Breast epithelium (tissue), 4 donors: ENCODE measurements at places on chromosomes 7 and 10. TPM values are rescaled to one million over a fixed set of nuclear protein-coding genes. Genes with fewer than 3 reads are reported as not detected.
A peak's percentile ranks its signal among the peaks of the same experiment; 100 is the strongest.

Gene NPY4R2
- total RNA-seq = not detected

Gene TMEM176A
- 28.3 TPM for total RNA-seq

Gene CABCOCO1
- total RNA-seq = 1.2 TPM

Gene PON3
- 5.9 TPM for total RNA-seq

Gene VSTM4
- 9.5 TPM for total RNA-seq

Gene NKX6-2
- not detected for total RNA-seq

DNA sequence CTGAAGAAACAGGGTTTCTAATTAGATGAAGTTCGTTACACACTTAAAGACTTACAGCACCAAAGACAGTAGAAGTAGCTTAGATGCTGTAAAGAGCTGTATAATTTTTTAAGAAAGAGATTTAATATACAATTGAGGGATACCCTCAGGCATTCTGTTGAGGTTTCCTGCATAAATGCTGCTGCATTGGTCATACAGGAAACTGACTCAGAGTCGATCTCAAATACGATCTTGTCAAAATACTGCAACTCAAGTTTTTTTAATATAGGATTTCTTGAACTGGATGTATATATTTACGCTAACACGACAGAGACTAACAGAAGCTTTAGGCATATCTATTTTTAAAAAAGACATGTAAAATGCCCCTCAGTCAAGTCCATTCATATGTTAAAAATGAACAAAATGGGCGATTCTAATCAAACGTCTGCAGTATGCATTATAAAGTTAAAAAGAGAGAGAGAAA is 2.4 kb upstream of the ARID5B start:
- DNase-seq = no peak

DNA sequence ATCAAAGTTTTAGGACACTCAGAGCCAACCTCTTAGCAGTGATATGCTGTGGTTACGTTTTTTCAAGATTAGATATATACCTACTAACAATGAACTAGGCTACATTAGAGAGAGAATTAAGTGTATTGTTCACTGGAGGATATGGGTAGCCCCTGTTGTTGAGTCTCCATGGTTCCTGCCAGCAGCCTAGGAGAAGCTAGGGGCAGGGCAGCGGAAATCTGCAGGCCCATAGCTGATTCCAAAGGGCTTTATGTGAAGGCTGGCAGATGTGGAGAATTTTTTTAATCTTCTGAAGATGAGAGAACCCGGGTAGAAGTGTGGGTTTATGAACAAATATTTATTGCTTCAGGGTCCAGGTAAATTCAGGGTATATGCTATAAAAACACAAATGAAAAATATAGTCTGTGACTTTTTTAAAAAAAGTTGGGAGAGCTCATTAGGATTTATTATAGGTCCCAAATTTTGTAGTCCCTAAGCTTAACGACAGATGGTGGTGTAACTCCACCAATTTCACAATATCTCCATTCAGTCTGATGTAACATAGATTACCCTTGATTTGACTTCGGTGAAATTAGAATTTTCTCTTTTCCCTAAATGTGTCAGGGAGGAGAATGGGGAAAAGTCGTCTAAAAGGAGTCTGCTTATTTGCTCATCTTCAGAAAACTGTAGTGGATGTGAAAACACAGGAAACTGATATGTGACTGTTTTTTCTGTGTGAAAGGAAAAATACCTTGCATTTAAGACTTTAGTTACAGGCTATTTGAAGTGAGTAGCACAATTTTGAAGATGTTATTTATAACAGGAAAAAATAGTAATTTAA is 163.0 kb upstream of the PPP1R3A start:
- DNase-seq = no peak

DNA sequence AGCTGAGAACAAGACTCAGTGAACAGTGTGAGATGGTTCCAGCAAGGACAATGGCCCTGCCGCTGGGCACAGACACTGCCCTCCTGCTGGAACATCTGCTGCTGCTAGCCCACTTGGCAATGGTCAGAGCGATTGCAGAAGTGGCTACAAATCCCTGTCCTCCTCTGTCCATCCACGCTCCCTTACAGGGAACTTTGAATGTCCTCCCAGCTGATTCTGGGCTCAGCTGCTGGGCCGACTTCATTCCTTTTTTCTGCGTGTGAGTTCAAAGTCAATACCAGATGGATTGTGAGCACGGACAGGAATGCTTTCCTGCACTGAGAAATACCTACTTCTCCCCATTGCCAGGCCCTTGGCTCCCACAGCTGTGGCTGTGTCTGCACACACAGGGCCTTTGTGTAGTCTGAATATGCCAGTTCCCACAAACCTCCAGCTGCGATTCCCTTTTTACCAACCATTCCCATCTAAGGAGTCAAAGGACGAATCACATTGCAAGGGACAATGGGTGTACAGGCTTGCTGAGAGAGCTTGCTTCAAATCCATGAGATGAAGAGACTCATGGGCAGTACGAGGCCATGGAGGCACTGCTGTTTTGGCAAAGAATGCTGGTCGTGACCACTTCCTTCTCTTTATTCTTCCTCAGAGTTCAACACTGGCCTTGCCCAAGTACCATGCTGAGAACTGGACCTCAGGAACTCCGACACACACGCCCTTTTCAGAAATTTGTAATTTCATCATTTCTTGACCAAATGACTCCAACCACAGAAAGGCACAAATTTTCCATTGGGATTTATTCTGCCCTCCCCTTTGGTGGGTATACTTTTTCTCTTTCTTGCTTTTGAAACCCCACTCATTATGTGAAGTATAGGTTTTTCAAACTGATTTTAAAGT is 44.2 kb downstream of the BPGM start:
- DNase-seq = peak; percentile 71
